DND-41 (cell line): ENCODE measurements at places on chromosomes 3 and 15.
A peak's percentile ranks its signal among the peaks of the same experiment; 100 is the strongest.

DNA sequence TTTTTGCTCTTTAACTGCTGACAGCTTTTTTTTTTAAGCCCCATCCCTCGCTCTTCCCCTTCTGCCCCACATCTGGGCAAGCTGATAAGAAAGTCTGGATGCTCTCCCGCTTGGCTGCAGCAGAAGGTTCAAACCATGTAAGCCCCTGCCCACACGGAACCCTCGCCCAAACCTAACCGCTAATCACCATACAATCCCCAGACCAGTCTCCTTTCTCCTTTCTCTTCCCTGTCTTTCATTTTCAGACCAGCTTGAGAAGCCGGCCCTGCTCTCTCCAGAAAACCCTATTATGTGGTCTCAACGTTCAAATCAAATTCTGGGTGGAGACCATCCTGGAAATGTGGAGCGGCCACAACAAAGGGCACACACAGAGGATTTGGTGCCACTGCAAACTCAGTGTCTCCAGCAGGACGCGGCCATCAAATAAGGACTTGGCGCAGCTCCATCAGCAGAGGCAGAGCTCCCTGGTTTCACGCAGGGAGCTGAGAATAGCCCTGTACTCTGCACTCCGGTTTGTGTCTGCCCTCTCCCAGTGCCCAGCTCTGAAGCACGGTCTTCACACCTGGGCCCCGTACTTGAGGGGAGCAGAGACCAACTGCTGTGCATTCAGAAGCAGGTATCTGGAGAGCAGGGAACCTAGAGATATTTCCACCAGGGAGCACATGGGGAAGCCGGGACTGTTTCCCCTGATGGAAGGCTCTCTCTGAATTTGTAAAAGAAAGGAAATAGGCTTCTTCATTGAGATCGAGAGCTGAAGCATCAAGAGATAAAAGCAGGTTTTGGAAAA, 92.6 kb downstream of the XXYLT1 start:
- no peak for DNase-seq

DNA sequence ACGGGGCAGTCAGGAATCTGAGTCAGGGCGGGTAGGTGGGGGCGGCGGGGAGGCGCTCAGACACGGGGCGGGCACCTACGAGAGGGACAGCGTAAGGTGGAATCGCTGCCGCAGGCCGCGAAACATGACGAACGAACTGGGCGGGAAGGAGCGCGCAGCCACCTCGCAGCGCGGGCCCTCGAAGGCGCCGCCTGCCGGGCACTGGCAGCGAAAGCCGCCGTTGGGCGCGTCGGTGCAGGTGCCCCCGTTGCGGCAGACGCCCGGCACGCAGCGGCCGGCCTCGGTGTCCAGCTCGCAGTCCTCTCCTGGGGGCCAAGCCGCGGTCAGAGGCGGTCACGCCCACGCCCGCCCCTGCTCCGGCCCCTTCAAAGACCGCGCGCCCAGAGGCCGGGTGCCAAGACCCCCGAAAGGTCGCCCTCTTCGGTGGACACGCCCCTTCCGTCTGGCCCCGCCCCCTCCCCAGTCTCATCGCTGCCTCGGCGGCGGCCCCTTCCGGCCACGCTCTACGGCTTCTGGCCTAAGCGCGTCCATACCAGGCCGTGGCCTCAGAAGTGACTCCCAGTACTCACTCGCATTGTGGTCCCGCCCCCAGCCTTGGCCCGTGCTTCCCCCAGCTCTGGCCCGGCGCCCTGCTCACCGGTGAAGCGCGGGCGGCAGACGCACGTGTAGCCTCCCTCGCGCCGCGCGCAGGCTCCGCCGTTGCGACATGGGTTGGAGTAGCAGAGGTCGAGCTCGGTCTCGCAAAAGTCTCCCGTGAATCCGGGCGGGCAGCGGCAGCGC, 6.4 kb downstream of the CELSR3 start:
- no peak for DNase-seq

DNA sequence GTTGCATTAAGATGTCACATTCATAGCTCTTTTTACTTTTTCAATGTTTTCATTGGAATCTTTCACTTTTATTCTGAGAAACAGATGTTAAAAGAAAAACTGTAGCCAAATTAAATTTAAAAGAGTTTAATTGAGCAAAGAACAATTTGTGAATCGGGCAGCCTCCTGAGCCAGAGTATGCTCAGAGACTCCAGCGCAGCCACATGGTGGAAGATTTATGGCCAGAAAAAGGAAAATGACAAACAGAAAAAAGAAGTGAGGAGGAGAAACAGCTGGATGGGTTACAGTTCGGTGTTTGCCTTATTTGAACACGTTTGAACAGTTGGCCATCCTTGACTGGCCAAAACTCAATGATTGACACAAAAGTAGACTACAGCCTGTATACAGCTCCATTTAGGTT, 33.8 kb upstream of the RAB11A start:
- no peak for DNase-seq

DNA sequence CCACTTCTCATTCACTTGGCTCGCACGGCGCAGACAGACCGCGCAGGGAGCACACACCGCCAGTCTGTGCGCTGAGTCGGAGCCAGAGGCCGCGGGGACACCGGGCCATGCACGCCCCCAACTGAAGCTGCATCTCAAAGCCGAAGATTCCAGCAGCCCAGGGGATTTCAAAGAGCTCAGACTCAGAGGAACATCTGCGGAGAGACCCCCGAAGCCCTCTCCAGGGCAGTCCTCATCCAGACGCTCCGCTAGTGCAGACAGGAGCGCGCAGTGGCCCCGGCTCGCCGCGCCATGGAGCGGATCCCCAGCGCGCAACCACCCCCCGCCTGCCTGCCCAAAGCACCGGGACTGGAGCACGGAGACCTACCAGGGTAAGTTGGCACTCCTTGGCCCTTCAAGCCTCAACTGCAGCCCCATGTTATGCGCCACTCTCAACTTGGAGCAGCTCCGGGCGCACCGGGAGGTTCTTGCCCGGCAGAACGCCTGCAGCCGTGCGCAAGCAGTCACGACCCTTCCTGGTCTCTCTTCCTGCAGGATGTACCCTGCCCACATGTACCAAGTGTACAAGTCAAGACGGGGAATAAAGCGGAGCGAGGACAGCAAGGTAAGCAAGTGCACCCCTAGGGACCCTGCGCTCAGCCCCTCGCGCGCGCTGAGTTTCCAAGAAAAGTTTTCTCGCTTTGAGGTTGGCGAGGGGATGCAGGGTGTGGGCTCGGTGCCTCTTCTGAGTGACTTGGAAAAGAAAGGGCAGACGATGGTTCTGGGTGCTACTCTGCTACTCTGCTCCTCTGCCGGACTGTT, at the start of gene BHLHE40:
Gene BHLHE40 (plus strand): TSS at position 10 of the 801 bp plus-strand sequence. CDS start 282 bp downstream, at position 292.
- DNase-seq, result no peak

- DNase-seq, result no peak
Observed at GRCh38 chr15:69955240-69955894, 142.3 kb downstream of the TLE3 start.

DNA sequence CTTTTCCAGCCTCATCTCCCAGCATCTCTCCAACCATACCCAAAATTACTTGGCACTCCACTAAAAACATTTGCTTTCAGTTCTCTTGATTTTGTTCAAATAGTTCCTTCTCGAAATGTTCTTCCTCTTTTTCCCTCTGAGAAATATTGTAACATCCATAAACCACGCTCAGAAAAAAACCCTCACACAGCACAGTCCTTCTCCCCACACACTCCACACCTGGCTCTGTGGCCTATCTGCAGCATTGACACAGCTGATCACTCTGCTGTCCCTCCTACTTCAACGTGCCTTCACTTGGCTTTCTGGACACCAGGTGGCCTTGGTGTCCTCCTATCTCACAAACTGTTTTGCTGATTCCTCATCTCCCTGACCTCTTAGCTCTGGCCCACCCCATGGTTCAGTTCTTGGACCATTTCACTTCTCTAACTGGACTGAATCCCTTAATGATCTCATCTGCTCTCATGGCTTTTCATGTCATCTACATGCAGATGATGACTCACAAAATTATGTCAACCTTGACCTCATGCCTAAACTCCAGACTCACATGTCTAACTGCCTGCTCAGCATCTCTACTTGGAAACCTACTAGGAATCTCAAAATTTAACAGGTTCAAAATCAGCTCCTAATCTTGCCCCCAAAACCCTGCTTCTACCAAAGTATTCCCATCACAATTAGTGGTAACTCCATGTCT, 93.3 kb downstream of the TRIM42 start:
- no peak for DNase-seq

- no peak for DNase-seq
Observed at GRCh38 chr15:39243396-39243795, 337.5 kb upstream of the THBS1 start.

DNA sequence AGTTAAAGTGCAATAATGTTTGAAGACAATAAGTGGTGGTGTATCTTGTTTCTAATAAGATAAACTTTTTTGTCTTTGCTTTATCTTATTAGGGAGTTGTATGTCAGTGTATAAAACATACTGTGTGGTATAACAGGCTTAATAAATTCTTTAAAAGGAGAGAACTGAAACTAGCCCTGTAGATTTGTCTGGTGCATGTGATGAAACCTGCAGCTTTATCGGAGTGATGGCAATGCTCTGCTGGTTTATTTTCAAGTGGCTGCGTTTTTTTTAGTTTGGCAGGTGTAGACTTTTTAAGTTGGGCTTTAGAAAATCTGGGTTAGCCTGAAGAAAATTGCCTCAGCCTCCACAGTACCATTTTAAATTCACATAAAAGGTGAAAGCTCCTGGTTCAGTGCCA, 2.7 kb downstream of the RPL15 start:
- no peak for DNase-seq

GRCh38 chr3:108487439-108487838, 23.0 kb downstream of the MYH15 start:
- DNase-seq, result no peak

GRCh38 chr15:31932576-31932975, 97.7 kb upstream of the CHRNA7 start:
- DNase-seq, result no peak

DNA sequence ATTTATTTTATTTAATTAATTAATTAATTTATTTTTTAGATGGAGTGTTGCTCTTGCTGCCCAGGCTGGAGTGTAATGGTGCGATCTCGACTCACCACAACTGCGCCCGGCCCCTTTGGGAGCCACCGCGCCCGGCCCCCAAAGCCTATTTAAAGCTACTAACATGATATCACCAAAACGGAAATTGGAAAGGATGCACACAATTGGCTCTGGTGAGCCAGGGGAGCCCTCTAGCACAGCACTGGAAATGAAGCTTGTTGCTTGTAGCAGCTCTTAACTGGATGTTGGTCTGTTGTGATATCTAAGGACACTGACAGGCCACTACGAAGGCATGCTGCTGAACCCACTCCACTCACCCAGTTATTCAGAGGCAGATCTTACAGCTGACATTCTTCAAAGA, 104.5 kb downstream of the IGF2BP2 start:
- no peak for DNase-seq

GRCh38 chr15:41411031-41411430, 5.9 kb upstream of the RTF1 start:
- no peak for DNase-seq

DNA sequence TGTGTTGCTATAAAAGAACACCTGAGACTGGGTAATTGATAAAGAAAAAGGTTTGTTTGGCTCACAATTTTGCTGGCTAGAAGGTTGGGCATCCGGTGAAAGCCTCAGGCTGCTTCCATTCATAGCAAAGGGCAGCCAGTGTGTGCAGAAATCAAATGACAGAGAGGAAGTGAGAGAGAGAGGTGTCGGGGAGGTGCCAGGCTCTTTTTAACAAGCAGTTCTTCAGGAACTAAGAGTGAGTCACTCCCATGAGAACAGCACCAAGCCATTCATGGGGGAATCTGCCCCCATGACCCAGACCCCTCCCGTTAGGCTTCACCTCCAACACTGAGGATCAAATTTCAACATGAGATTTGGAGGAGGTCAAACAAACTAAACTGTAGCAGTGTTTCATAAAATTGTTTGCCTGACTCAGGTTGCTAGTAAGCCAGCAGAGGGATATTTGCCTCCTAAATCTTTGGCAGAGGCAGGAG, 4.5 kb upstream of the PARP15 start:
- no peak for DNase-seq

DNA sequence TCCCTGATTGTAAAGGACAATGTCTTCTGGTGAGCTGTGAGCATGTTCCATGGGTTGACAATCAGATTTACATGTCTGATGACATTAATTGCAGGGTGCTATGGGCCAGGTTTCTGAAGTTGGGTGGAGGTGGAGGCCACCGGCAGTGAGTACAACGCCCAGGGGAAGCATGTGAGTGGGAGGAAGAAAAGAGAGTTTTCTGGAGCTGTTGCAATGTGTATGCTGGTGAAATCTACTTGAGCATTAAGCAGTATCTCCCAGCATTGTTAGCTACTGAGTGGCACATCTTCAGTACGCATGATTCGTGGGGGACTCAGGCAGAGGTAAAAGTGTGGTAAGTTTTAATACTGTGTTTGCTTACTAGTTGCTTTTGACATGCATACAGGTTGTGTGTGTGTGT, 26.6 kb downstream of the TMEM45A start:
- no peak for DNase-seq

DNA sequence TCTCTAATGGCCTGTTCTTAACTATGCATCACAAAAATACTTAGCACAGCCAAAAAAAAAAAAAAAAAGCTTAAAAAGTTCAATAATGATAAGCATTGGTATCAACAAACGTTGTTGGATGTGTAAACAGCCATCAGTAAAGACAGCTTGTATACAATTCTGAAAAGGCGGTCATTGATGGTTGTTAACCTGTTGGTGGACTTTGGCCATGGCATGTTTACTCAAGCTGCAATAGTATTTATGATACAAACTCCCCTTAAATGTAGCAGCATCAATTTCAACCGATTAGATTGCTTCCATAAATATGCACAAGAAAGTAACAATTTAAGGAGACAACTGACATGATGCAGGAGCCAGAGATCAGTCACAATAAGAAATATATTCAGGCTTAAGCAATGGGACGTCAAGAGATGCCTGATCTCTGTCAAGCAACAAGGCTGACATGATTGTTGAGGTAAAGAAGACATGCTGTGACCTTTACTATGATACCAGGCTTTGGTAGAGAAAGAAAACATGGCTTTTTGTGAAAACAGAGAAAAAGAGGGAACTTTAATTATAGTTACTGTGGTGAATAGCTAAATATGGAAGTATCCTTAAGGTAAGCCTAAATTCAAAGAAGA, 14.2 kb upstream of the SLC7A14 start:
- DNase-seq, result no peak

GRCh38 chr15:71400294-71400693, 285.0 kb downstream of the THSD4 start:
- DNase-seq, result no peak

DNA sequence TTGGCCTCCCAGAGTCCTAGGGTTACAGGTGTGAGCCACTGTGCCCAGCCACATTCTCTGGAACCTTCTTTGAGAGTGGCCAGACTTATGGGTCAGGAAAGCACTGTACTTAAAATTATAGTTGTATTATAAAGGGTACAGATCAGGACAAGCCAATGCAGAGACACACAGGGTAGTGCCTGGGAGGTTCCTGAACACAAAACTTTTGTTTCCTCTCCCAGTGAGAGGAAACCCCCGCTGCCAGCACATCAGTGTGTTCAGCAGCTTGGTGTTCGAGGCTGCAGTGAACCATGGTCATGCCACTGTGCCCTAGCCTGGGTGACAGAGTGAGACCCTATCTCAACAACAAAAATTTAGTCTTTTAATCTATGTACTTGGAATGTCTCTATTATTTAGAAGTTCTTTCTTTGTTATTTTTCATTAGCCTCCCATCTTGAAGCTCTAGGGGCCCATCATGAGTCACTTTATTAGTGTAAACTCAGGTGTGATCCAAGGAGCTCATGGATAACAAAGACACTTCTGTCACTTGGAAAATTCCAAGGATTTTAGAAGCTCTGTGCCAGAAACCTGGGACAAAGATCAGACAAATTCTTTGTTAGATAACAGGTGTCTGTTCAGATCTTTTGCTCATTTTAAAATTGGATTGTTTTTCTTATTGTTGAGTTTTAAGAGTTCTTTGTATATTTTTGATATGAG, 7.8 kb downstream of the BLOC1S6 start:
- DNase-seq, result no peak

GRCh38 chr3:106635271-106635670, 742.0 kb upstream of the CCDC54 start:
- DNase-seq, result peak; percentile 62
